ENCODE measurements at places on chromosomes 3 and 15. TPM values are rescaled to one million over a fixed set of nuclear protein-coding genes. Genes with fewer than 3 reads are reported as not detected.
A peak's percentile ranks its signal among the peaks of the same experiment; 100 is the strongest.

- peak; percentile 62 for DNase-seq
Measured at GRCh38 chr3:125437631-125438435, 62.7 kb upstream of the ZNF148 start.

- no peak for DNase-seq
Measured at GRCh38 chr15:66285533-66286280, 7.7 kb upstream of the DIS3L start.

DNA sequence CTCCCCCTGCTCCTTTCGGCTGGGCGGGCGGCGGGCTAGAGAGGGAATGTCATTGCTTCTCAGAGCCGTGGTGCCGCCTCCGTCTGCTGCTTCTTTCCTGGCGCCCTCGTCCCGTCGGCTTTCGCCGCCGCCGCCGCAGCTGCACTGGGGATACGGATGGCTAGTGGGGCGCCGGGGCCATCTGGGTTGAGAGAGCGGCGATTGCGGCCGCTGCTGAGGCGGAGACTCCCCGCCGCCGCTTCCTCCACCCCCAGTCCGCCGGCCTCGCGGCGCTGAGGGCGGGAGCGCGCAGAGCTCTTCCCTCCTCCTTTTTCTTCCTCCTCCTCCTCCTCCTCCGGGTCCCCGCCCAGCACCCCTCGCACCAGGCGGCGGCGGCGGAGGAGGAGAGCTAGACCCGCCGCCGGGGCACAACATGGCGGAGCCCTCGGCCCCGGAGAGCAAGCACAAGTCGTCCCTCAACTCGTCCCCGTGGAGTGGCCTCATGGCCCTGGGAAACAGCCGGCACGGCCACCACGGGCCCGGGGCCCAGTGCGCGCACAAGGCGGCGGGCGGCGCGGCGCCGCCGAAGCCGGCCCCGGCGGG is at the start of gene STT3B:
STT3B (plus strand) TSS at position 339 of the 582 bp plus-strand sequence; CDS start at position 413, 74 bp downstream.
- peak; percentile 89 for DNase-seq

Gene CYP1A2
- total RNA-seq: not detected

DNA sequence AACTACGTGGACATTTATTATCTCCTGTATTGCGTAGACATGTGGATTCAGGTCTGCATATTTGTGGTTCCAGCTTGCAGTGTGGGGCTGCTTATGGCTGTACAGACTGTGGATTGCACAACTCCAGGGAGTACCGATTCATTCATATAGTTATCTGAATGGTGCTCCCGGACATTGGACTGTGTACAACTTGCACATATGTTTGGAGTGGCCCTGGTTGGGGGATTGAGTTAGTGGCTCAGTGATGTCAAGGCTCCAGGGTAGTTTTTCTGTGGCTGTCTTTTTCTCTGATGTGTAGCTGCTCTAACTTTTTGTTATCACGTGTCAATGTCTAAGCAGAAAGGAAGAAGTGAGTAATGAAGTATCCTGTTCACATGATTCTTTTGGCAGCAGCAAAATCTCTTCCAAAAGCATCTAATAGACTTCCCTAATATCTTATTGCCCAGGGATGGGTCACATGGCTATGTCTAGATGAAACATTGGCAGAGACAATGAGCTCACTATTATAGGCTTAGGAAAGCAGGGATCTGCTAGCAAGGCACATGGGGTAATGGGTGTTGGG is 15.8 kb downstream of the ST3GAL6 start:
- DNase-seq: no peak

Gene NR1I2
- 0.35 TPM for total RNA-seq

Gene HYAL1
- 0.14 TPM for total RNA-seq

DNA sequence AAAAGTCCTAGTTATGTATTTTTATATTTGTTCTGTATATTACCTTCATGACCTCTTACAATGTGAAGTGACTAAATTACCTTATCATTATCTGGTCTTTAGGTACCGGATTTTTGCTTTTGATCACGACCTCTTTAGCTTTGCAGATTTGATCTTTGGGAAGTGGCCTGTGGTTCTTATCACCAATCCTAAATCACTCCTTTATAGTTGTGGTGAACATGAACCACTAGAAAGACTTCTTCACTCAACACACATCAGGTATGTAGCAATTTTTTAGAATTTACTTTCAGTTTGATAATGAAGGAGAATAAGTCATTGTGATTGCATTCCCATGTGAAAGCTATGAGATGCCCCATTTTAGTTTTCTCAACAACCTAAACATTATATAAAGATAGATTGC is 18.3 kb downstream of the TMEM62 start:
- no peak for DNase-seq

- no peak for DNase-seq
Measured at GRCh38 chr3:17935222-17935621, 192.8 kb upstream of the TBC1D5 start.

DNA sequence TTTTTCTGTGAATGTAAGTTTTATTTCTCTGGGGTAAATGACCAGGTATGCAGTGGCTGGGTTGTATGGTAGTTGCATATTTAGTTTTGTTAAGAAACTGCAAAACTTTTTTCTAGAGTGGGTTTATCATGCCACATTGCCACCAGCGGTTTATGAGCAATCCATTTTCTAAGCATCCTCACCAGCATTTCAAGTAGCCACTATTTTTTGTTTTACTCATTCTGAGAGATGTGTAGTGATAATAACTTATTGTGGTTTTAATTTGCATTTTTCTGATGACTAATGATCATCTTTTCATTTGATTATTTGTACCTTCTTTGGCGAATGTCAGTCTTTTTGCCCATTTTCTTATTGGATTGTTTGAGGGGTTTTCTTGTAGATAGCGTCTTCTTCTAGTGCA is 56.2 kb downstream of the SPRED1 start:
- peak; percentile 45 for DNase-seq

DNA sequence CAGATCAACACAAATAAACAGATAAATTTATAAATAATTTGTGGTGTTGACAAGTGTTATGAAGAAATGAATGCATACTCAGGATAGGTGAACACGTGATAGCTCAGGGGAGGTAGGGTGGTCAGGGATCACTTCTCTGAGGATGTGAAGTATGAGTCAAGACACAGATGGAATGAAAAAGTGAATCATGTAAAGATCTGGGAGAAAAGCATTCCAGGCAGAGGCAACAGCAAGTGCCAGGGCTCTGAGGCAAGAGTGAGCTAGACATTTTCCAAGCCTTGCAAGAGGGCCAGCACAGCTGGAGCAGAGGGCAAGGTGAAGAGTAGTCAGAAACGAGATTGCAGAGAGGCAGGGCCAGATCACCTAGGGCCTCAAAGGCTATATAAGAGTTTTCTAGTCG is 177.8 kb downstream of the WNT5A start:
- DNase-seq: no peak

GRCh38 chr3:152349392-152349791 is 80.7 kb downstream of the MBNL1 start:
- DNase-seq: no peak

Gene DNAJA4
- 35.8 TPM for total RNA-seq

GRCh38 chr3:187997490-187997889 is 156.5 kb upstream of the LPP start:
- DNase-seq: no peak

Gene PLOD2
- 0.20 TPM for total RNA-seq

- DNase-seq: peak; percentile 58
Measured at GRCh38 chr3:138082085-138082991, 33.1 kb downstream of the DZIP1L start.

Gene C15orf40
- 29.0 TPM for total RNA-seq

GRCh38 chr3:157134620-157135191 is 25.2 kb downstream of the CCNL1 start:
- DNase-seq: peak; percentile 78

DNA sequence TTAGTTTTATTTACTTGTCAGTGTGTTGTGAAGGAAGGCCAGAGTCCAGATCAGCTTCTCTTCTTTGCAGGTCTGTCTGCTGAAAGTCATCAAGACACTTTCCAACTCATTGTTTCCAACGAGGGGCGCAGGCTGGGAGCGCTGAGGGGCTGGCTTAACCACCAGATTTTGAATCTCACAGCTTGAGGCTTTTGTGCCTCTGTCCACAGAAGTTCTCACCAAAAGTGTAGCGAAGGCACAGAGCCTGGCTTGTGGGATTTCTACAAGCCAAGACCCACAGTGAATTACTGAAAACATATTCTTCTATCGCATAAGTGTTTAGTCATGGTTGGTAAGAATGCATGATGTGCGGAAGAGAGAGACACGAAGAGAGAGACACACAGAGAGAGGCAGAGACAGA is 35.2 kb downstream of the BHLHE40 start:
- no peak for DNase-seq

- DNase-seq: peak; percentile 47
Measured at GRCh38 chr15:69104050-69104750, 56.2 kb upstream of the GLCE start.

DNA sequence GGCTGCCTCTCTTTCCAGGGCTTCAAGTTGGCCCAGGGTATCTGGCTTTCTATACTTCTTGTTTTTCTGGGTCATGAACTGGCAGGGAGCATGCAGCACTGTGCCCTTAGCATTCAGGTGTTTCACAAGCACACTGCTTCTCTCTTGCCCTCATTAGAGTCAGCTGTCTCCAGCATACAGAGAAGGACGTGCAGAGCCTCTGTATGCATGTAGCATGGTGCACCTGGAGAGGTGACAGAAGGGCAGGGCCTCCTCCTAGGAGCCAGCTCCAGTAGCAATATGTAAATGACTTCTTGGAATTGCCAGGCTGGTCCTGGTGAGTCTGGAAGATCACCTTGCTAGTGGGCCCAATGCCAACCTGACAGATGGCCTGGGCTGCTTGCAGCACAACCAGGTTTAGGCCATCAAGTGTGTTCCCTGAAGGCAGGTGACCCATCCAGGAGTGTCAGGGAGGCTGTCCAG is 44.8 kb upstream of the ATP2C1 start:
- DNase-seq: no peak

Gene ACTRT3
- 0.49 TPM for total RNA-seq

GRCh38 chr15:40255033-40255432 is 16.2 kb downstream of the PAK6 start:
- no peak for DNase-seq

DNA sequence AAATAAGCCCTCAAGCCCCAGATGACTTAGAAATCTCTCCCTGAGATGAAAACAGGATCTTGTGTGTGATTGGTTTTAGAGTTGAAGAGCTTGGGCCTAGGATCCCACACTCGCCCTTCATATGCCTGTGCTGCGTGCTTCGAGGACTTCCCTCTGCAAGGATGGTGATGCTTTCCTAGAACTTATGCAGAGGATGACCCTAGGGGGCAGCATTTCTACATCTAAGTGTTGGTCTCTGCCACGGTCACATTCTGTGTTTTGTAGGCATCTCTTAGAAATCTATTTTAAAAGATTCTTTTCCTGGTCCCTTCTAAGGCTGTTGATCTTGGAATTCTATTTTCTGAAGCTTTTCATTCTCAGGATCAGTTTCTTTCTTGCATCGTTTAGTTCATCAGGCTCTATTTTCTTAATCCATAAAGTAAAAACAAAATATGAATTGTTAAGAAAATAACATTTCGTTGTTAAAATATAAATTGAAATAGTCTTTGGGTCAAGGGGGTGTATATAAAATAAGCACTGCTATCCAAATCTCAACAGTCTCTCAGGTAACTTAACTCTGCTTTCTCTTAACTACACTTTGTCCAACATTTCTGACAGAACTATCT is 45.7 kb downstream of the WDR76 start:
- DNase-seq: no peak

Gene TRH
- not detected for total RNA-seq

- DNase-seq: peak; percentile 58
Measured at GRCh38 chr3:46923559-46924350, 46.2 kb downstream of the PTH1R start.

DNA sequence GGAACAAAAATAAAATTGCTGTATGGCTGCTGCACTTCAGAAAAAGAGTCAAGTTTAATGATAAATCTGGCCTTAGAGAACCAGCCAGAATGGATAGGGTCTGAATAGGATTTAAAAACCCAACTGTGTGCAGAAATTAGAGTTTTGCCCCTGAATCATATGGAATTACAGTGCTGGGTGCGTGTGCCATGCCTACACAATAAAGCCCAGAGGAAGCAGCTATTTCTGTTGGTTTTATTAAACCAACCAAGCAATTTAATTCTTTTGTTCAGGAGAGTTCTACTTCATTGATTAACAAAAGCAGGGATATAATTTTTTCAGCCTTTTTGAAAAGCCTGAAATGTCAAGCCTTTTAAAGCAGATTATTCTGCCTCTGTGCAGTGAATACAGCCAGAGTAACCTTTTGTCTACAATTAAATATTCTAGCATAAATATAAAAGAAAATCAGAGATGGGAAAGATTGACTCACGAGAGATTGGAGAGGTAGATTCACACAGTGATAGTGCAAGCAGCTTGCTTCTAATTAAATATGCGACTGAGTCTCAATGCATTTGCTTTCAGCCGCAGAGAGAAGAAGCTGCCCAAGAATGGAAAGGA is 66.7 kb upstream of the DNAJC19 start:
- no peak for DNase-seq

Gene PLSCR5
- not detected for total RNA-seq

Gene PLSCR4
- total RNA-seq: not detected

- peak; percentile 61 for DNase-seq
Measured at GRCh38 chr15:27017168-27017809, 46.3 kb downstream of the GABRG3 start.

Gene SLC12A1
- total RNA-seq: not detected

Gene MORC1
- not detected for total RNA-seq

Gene RASGRF1
- total RNA-seq: not detected

Gene SEMA3B
- 0.16 TPM for total RNA-seq

GRCh38 chr3:141280690-141281089 is 49.1 kb downstream of the PXYLP1 start:
- peak; percentile 30 for DNase-seq

Gene CRABP1
- total RNA-seq: not detected

Gene LMCD1
- total RNA-seq: 10.0 TPM

Measured in activated CD8-positive, alpha-beta memory T cell treated with anti-CD3 and anti-CD28 coated beads, Interleukin-2, amount 10 ng/mL, durations not matched to agents 7 days and 5 days (primary cell).